ENCODE measurements at places on chromosomes 4 and X.

GRCh38 chr4:24130637-24131036 is 240.8 kb upstream of the PPARGC1A start:
- no peak for DNase-seq

GRCh38 chr4:88792268-88792781 is 94.7 kb upstream of the NAP1L5 start:
- peak; percentile 73 for DNase-seq

GRCh38 chr4:189835505-189835904 is 105.2 kb upstream of the FRG1 start:
- DNase-seq, result no peak

DNA sequence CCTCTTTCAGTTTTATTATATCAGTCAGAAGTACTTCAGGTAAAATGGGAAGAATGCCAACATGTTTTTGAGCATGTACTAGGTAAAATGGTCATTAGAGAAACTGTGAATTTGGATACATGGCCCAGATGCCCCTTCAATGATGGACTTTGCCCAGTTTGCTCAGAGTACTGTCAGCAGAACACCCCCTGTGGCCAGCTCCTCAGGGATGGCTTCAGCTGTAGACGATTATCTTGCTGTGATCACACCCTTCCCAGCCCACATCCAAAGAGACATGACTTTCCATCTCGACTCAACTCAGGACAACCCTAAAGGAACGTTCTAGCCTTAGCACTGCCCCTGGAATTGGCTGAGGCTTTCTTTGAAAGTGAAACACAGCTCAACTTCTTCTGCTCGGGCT is 439.1 kb downstream of the PACRGL start:
- no peak for DNase-seq

GRCh38 chr4:2041239-2042130 is 17.6 kb upstream of the NAT8L start:
- DNase-seq, result peak; percentile 94

DNA sequence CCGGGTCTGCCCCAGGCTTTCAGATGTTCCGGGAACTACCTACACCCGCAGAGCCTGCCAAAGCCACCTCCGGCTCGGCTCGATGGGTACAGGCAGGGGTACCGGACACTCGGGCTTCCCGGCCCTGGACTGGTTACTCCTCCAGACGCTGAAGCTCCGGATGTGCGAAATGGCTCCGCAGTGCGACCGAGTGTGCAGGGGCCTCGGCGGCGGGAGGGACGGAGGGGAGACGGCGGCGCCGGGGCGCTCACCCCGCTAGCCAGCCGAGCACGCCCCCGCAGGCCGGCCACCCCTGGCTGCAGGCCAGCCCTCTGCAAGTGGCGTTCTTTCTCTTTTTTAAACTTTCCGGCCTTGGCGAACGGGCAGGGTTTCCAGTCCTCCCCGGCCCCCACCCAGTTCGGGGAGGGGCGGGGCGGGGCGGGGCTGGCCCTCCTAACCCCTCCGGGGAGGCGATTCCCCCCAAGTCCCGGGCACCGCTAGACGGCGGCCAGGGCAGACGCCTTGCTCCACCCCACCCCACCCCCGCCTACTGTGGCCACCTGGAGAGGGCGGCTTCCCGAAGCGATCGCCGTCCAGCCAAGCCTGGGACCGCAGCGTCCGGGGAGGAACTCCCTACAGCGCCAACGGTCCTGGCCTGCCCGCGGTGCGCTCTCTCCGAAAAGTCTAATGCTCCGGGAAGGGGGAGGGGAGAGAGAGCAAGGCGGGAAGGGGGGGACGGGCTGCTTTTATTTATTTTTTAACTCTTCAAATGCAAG is 7.5 kb downstream of the BCOR start:
- no peak for DNase-seq

- no peak for DNase-seq
Measured at GRCh38 chrX:18654875-18655836, 16.8 kb downstream of the RS1 start.

DNA sequence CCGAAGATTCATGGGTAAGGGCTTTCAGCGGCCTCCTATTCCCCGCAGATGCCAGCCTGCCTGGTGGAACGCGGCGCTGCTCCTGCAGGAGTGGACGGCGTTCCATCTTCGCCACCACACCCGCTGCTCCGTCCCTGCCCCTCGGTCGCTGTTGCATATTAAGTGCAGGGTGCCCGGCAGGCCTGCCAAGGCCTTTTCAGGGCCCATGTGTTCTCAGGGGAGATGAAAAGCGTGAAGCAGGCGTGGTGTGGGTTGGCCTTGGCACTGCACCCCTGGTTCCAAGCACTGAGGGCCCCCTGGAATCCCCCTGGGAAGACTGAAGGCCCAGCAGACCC is 52.0 kb downstream of the SORCS2 start:
- DNase-seq, result no peak

DNA sequence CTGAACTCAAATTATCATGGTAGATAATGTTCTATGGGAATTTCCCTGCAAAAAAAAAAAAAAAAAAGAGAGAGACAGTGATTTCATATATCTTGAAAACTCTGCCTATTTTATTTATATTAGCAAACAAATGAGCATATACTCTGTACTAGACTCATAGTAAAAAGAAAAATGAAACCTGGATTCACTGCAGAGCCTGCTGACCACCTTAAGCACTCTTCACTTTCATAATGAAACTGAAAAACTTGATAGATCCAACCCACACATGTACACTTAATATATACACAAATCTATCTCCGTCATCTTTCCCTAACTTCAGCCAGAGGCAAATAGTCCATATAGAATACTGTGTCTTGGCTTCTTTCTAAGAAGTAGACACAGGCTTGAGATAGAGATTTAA is 226.1 kb upstream of the KCNIP4 start:
- no peak for DNase-seq

DNA sequence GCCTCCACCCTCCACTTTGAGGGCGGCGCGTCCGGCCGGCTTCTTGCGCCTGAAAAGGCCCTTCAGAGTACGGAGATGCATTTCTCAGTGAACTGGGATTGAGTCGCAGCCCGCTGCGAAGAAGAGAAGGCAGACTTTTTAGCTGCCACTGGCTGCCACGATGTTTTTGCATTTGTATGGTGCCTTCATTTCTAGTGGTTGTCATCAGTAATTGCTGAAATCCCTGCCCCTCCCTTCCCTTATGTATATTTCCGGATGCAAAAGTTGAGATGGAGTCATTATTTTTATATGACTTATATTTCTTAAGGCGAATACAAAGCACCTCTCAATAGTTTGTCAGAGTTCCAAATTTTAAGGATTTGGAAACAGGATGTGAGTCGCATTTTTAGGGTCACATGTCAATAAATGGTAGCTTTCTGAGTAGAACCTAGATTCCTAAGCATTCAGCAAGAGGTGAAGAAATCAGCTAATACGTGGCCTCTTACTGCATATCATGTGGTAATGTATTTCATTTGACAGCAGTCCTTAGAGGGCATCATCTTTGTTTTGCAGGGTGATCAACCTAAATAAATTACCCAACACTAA is 658 bp downstream of the ATP6AP2 start:
- DNase-seq, result peak; percentile 17

DNA sequence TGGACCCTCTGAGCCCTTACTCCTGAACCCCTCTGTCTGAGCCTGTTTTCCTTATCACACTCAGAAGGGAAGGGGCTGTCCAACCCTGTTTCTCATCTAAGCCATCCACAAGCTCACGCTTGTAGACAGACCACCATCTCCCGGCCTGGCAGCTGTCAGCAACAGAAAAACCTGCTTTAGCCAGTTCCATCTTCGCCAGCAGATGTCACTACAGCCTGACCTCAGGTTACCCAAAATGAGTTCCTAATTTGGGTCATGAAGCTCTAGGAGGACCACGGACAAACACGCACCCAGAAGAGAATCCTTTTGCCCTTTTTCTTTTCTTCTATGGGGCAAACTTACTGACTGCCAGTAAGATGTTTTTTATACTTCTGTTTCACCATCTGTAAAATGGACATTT is 445.4 kb downstream of the BCOR start:
- DNase-seq, result peak; percentile 49

DNA sequence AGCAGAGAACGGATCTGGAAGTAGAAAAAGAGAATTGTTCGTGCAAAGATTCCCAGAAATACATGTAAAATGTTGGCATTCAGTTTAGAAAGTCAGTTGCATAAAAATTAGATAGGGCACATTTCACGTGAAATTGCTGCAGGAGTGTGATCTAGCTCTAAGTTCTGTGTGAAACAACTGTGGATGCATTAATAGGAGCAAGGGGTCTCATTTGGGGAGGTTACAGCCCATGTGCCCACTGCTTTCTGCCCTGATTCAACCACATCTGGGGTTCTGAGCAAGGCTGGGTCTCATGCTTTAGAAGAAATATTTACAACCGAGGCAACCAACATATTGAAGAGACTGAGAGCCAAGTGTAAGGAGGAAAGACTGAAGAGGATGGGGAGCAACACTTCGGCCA is 639.0 kb downstream of the BCOR start:
- DNase-seq, result no peak

All from activated CD4-positive, alpha-beta T cell treated with anti-CD3 and anti-CD28 coated beads, Interleukin-10, Interleukin-2, amounts not matched to agents 100 ng/mL and 50 ng/mL, durations not matched to agents 16 hours and 8 hours (primary cell).